B cell (primary cell): ENCODE measurements at places on chromosomes 6 and 20. TPM values are rescaled to one million over a fixed set of nuclear protein-coding genes. Genes with fewer than 3 reads are reported as not detected.
A peak's percentile ranks its signal among the peaks of the same experiment; 100 is the strongest.

DNA sequence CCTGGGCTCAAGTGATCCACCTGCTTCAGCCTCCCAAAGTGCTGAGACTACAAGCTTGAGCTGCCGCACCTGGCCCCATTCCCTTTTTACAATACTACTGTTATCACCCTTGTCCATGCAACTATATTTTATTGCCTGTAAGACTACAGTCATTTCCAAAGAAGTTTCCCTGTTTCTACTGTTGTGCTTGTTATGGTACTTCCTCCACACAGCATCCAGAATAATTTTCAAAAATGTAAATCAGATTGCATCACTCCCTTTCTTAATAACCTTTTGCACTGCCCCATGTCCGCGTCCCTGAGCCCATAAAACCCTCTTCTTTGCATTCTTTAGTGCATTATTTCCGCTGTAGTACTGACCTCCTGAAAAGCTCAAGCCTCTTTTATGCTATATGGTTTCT is 128.9 kb upstream of the AKIRIN2 start:
- H3K27ac ChIP-seq: no peak overlapping the region
- H3K4me1 ChIP-seq: peaks cover 13% of the 10 kb centered on the region
- H3K4me3 ChIP-seq: no peak overlapping the region

DNA sequence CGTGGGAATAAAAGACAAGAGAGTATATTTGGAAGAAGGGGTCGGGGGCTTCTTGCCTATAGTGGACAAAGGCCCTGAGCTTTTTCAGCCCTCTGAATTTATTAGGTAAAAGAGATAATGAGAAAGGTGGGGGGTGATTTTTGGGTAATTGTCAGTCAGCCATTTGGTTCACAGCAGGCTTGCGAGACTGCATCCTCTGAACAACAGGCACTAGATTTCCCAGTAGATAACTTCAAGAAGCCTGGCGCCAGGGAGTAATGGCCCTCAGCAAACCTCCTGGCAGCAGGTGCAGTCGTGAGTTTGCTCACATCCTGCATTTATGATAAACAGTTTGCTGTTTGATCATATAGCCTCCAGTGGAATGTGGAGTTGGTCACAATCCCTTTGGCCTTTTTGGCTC is 609.0 kb downstream of the DHX35 start:
- no peak overlapping the region for H3K4me3 ChIP-seq
- H3K27ac ChIP-seq: no peak overlapping the region
- no peaks in the 10 kb centered on the region for H3K36me3 ChIP-seq
- DNase-seq: no peak

DNA sequence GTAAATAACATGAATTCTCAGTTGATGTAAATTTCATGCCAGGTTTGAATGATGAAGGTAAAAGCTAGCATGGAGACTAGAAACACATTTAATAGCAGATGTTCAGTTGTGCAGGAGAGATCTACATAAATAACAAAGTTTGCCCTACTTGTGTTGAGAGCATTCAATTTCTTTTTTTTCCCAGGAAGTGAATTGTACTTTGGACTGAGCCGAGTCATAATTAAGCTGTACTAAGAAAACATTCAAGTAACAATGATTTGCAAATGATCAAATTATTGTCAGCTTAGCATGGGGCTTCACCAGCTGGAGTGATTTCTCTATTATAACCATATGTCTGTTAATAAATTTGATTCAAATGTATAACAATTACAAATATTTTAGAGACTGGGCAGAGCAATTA is 893.5 kb upstream of the MAP3K7 start:
- no peak overlapping the region for H3K4me3 ChIP-seq
- no peaks in the 10 kb centered on the region for H3K4me1 ChIP-seq
- H3K27ac ChIP-seq: no peak overlapping the region
- no peaks in the 10 kb centered on the region for H3K27me3 ChIP-seq

DNA sequence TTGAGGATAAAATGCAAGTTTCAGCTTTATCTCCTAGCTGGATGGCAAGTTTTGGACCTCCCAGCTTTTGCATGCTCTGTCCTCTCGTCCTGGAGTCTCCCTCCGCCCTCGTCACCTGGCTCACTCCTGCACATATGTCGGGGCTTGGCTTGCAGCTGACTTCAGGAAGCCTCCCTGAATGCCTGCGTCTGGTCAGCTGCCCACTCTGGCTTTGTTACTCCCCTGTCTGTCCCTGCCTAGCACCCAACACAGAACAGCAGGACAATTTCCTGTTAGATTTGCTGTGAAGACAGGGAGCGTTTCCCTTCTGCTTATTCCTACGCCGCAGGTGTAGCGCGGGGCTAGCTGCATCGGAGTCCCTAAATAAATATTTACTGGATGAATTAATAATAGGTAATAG is 5.4 kb downstream of the JPH2 start:
- no peak overlapping the region for H3K27ac ChIP-seq
- no peak for DNase-seq
- H3K36me3 ChIP-seq: no peaks in the 10 kb centered on the region
- H3K27me3 ChIP-seq: peaks cover 39% of the 10 kb centered on the region

DNA sequence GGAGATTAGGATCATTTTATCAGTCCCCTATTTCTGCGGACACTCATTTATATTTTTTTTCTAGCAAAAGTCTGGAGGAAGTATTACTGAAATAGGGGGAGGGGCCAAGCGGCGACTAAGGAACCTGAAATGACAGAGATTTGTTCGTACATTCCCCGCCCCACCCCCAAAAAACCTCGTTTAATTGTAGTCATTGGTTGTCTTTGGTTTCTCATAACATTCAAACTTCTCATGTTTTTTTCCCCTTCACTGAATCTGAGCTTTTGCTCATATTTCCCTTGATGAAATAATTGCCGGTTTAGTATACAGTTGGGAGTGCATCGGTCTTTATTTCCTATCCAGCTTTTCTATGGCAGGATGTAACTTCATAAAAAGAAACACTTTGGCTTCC is 768 bp upstream of the FYN start:
- peak overlapping the region; percentile 55 for H3K27ac ChIP-seq
- H3K27me3 ChIP-seq: no peaks in the 10 kb centered on the region

DNA sequence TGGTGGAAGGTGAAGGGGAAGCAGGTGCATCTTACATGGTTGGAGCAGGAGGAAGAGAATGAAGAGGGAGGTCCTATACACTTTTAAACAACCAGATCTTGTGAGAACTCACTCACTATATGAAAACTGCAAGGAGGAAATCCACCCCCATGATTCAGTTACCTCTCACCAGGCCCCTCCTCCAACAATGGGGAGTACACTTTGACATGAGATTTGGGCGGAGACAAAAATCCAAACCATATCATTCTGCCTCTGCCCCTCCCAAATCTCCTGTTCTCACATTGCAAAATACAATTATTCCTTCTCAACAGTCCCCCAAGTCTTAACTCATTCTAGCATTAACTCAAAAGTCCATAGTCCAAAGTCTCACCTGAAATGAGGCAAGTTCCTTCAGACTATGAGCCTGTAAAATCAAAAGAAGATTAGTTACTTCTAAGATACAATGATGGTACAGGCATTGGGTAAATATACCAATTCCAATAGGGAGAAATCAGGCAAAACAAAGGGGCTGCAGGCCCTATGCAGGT is 60.5 kb downstream of the EDN1 start:
- peaks cover 14% of the 10 kb centered on the region for H3K4me1 ChIP-seq
- no peak overlapping the region for H3K4me3 ChIP-seq
- no peak for DNase-seq

- no peaks in the 10 kb centered on the region for H3K27me3 ChIP-seq
- H3K4me1 ChIP-seq: peaks cover 22% of the 10 kb centered on the region
- no peak for DNase-seq
- H3K4me3 ChIP-seq: no peak overlapping the region
These were observed 2.5 kb downstream of the DCDC2 start for GRCh38 chr6:24355393-24355792.

DNA sequence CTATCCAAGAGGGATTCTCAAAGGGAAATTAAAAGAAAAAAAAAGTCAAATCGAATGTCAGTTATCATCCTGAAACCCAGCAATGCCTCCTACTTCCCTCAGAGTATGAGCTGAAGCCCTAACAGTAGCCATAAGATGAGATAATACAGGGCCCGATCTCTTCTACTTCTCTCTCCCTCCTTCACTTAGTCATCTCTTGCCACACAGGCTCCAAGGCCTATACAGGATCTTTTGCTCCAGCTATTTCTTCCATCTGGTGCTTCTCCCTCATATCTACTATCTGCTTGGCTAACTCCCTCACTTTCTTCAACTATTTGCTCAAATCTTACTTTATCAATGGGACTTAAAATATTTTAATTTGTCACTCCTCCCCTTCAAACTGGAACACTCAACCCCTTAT is 215.3 kb downstream of the RNGTT start:
- DNase-seq: no peak
- peaks cover 1% of the 10 kb centered on the region for H3K36me3 ChIP-seq

Gene ABT1
- 16.9 and 17.6 TPM in 2 replicates for polyA plus RNA-seq

DNA sequence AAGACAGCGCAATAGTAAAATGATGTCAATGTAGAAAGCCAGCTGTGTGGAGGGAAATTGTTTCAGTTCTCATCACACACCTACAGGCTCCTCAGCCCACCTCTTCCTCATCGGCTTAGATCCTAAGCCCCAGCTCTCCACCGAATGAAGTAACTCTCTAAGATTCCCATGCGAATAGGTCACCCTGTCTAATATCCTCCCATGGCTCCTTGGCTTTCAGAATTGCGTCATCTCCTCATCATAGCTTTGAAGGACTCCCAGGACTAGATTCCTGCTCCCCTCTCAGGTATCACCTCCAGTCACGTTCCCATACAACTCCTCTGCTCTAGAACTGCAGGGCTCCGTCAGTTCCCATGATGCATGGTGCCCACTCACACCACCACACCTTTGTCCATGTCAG is 16.2 kb upstream of the SLC22A16 start:
- no peaks in the 10 kb centered on the region for H3K27me3 ChIP-seq
- H3K36me3 ChIP-seq: no peaks in the 10 kb centered on the region
- H3K27ac ChIP-seq: no peak overlapping the region
- H3K4me3 ChIP-seq: no peak overlapping the region
